Amygdala (tissue), 56 donors: ENCODE measurements at places on chromosomes 12 and 14.

GRCh38 chr12:8712572-8712971, 14.8 kb downstream of the RIMKLB start:
- DNase-seq = no peak

DNA sequence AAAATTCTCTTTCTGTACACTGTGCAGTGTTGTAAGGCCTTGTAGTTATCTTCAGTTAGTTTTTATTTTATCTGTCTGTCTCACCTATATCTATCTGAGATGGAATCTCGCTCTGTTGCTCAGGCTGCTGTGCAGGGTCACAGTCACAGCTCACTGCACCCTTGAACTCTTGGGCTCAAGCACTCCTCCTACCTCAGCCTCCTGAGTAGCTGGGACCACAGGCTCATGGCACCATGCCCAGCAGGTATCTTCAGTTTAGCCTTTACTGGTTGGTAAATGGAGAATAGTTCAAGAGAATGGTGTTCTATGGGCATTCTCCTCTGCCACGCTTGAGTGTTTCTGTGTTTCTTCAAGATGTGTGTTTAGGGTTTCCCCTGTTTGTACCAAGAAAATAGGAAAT, 13.6 kb downstream of the TULP3 start:
- no peak for DNase-seq

DNA sequence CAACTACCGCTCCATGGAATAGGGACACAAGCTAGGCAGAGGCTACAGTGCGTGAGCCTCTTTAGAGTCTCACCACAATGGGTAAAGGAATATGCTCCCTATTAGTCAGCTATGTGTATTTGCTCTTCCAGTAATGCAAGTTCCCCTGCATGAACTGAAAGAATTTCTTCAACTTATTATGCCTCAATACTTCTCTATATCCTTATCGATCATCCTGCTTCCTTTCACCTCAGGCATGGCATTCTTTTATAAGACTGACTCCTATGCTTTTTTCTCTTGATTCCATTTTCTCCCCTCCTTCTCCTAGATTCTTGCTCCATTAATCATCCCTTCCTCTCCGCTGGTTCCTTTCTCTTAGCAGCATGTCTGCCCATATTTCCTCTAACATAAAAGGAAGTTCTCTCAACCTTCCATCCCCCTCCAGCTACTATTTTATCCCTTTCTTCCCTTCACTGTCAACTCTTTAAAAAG, 94.5 kb upstream of the CPM start:
- no peak for DNase-seq

- no peak for DNase-seq
Observed at GRCh38 chr14:68806526-68807147, 13.8 kb upstream of the ZFP36L1 start.

- no peak for DNase-seq
Observed at GRCh38 chr12:72214163-72214562, 58.0 kb upstream of the TRHDE start.

GRCh38 chr12:108561852-108562347, 496 bp upstream of the ISCU start:
- no peak for DNase-seq

GRCh38 chr12:6292606-6293005, 17.9 kb upstream of the PLEKHG6 start:
- DNase-seq = no peak

- DNase-seq = no peak
Observed at GRCh38 chr12:12560587-12561370, 1.9 kb downstream of the DUSP16 start.

DNA sequence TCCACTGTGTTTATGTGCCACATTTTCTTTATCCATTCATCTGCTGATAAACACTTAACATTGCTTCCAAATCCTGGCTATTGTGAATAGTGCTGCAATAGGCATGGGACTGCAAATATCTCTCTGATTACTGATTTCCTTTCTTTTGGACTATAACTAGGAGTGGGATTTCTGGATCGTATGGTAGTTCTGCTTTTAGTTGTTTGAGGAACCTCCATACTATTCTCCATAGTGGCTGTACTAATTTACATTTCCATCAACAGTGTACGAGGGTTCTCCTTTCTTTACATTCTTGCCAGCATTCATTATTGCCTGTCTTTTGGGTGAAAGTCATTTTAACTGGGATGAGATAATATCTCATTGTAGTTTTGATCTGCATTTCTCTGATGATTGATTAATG, 47.6 kb downstream of the TAOK3 start:
- no peak for DNase-seq

GRCh38 chr12:53483225-53483978, 15.9 kb downstream of the MAP3K12 start:
- no peak for DNase-seq

- no peak for DNase-seq
Observed at GRCh38 chr14:50139192-50139591, 22.8 kb upstream of the VCPKMT start.

- no peak for DNase-seq
Observed at GRCh38 chr14:93369713-93370266, 22.8 kb downstream of the COX8C start.
